ENCODE measurements at places on chromosomes 2 and 18.

DNA sequence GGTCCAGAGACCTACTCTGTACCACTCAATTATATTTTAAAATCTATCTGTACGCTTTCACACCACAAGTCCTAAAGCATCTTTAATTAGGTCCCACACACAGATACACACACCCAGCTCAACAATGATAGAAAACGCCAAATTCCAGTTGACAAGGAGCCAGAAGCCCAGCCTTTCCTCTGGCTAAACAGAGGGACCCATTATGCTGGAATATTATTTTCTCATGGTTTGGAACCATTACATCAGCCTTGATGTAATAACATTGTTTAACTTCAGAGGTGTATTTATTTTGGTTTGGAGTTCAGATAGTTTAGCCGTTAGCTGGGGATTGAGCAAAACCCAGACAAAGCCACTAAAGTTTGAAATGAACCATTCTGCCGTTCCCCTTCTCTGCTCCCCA is 14.0 kb upstream of the INHBB start:
- no peak for DNase-seq

- peak; percentile 54 for DNase-seq
Observed at GRCh38 chr18:48889981-48890762, 60.6 kb downstream of the SMAD7 start.

DNA sequence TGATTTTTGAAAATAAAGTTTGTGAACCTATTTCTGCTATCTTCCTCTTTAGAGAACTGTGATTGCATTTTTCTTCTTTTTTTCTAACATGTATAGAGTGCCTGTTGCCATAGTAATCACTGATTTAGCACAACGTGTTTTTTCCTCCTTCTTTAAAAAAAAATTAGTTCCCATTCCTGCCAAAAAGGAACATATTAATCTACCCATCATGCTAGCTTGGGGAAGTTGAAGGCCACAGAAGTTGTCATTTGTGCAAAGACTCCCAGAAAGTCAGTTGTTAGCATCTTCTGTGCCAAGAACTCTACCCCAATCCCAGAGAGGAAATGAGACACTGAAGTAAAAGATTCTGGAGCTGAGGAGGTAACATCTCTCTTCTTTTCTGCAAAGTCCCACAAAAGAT is 57.3 kb downstream of the SLC8A1 start:
- no peak for DNase-seq

DNA sequence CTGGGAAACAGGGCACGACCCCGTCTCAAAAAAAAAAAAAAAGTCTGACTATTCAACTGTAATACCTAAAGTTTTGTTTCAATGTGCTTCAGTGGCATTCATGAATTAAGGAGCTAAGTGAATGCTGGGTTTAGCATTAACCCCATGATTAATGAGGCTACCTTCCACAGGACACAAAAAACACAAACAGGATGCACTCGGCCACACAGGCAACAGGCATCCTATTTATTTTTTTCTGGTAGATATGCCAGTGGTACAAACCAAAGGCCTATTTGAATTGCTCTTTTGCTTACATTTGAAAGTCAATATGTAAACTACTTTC is 48.3 kb downstream of the CDH2 start:
- no peak for DNase-seq

- DNase-seq: no peak
Observed at GRCh38 chr2:182351427-182351826, 75.4 kb downstream of the PDE1A start.

DNA sequence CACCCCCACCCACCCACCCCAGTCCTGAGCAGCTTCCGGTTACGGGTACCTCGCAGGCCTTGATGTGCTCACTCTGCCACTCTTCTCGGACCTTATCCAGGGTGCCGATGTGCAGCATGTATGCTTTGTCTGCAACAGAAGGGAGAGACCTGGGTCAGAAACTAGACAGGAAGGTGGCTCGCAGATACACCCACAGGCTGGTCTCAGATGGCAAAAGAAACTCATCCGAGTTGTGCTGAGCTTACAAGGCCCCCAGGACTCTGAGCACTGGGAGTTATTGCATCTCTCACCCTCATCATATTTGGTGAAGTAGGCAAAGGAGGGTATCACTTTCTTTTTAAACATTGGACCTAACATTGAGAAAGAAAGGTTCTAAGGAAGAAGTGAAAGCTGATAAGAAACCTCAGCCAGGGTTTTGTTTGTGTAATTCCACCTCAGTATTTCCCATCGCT is 30.6 kb upstream of the EPG5 start:
- DNase-seq: peak; percentile 71

All from activated effector memory CD4-positive, alpha-beta T cell treated with anti-CD3 and anti-CD28 coated beads, Interleukin-2, amount 50 U/mL, for 16 hours (primary cell).